ENCODE measurements at places on chromosomes 2 and 18.

DNA sequence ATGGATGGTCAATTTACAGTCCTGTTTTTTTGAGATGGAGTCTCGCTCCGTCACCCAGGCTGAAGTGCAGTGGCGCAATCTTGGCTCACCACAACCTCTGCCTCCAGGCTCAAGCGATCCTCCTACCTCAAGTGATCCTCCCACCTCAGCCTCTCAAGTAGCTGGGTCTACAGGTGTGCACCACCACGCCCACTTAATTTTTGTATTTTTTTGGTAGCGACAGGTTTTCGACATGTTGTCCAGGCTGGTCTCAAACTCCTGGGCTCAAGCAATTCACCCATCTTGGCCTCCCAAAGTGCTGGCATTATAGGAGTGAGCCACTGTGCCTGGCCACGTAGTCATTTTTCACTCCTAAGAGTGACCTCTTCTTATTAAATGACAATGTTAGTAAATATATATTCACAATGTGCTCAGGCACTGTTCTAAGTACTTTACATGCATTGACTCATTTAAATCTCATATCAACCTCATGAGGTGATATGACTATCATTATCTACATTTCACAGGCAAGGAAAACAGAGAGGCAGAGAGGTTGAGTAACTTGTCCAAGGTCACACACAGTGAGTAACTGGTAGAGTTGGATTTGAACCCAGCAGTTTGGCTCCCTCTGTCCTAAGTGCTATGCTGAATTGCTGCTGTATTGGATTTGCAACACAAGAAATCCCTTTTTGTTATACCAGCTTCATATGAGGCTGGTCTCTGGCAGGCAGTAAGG, 5.6 kb upstream of the DIS3L2 start:
- DNase-seq = no peak

DNA sequence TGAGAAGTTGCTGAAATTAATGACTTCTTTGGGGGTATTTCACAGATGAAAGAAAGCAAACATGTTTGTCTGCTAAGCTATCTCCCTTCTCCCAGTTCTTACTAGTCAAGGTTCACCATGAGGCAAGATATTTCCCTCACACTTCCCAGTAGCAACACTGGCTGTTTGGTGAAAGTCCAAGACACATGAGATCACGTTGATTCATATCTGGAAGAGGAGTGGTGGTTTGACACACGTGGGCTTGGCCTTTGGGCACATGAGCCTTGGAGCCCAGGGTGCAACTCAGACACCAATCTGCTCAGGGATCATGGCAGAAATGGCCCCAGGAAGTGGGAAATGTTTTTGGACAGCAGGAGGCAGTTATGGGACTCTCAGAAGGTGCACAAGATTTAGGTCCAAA, 66.1 kb upstream of the APCDD1 start:
- DNase-seq = no peak

DNA sequence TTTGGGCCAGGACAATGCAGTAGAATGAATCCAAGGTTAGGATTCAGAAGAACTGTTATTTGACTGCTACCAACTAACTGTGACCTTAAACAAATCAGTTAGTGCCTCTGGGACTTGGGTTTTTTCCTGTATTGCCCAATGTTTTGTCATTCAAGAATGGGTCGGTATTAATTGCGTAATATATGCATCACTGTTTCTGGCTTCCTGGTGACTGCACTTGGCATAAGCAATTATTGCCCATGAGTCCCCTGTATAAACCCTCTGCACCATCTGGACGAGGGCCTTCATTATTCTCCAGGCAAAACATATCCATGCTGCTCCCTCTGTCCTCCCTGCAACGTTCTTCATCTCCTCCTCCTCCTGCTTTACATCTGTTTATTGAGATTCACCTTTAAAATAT, 255.8 kb upstream of the LRRTM1 start:
- DNase-seq = no peak

- no peak for DNase-seq
Measured at GRCh38 chr2:239061824-239062570, 214.1 kb downstream of the TWIST2 start.

- peak; percentile 78 for DNase-seq
Measured at GRCh38 chr2:14288016-14288415, 344.5 kb upstream of the LRATD1 start.

DNA sequence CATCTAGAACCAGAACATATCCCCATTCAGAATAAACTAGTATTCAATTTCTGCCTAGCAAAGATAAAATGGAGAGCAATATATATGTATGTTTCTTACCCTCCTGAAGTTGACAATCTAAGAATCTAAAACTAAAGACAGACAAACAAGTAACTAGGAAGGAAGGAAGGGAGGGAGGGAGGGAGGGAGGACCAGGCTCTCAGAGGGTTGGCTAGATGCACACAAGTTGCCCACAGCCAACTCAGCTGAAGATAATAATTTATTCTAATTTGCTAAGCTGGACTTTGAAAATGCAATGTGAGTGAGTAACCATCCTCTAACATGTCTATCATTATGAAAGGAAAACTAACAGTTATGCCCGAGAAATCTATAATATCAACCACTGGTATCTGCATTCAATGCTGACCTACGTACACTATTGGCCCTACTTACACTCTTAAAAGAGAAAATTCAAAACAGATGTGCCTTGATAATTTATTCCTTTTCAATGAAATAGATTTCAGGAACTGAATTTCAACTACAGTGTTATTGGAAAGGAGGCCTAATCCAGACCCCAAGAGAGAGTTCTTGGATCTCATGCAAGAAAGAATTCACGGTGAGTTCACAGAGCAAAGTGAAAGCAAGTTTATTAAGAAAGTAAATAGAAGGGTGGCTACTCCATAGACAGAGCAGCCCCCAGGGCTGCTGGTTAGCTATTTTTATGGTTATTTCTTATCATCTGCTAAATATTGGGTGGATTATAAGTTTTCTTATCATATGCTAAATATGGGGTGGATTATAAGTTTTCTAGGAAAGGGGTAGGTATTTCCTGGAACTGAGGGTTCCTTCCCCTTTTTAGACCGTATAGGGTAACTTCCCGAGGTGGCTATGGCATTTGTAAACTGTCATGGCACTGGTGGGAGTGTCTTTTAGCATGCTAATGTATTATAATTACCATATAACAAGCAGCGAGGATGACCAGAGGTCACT, 288.5 kb upstream of the SLC39A10 start:
- DNase-seq = no peak

DNA sequence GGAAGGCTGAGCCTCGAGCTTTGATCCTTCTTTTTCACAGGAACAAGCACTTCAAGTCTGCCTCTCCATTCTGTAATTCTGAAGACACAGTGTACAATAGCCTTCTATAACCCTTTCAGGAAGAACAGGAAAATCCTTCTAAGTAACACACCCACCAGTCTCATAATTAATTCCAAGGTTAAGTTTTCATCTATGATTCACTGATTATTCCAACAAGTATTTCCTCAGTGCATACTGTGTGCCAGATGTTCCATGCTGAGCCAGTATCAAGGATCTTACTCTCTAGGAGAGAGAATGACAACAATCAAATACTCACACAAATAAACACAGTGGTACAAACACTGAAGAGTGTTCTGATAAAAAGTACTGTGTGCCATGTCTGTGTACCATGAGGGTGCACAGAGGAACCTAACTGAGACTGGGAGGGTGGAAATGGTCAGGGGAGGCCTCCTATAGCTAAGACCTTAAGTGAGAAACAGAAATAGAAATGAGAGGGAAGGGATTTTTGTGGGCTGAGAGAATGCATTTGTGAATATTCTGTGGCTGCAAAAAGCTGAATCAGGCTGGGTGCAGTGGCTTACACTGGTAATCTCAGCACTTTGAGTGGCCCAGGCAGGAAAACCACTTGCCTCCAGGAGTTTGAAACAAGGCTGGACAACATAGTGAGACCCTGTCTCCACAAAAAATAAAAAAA, 7.3 kb upstream of the MTLN start:
- DNase-seq = no peak

- DNase-seq = no peak
Measured at GRCh38 chr2:221606424-221606823, 34.3 kb upstream of the EPHA4 start.

- no peak for DNase-seq
Measured at GRCh38 chr2:187013058-187013457, 164.1 kb upstream of the ZSWIM2 start.

- no peak for DNase-seq
Measured at GRCh38 chr2:241081643-241082340, 20.3 kb downstream of the MTERF4 start.

DNA sequence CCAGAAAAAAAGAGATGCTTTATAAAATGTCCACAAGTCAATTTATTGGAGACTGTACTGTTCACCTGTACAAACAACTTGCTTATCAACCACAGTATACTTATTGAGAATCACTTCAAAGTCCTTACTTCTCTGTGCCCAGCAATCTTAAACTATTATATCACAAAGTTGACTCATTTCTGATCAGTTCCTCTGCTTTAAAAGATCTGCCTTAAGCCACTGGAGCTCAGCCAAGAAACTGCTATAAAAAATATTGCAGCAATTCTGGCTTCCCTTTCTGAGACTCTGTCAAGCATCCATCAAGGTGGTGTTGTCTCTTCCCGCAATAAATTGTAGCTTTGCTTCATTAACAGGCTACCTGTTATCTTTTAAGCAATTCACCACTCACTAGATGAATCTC, 375.2 kb upstream of the SPHKAP start:
- DNase-seq = no peak

GRCh38 chr2:7672685-7673071, 755.5 kb downstream of the RNF144A start:
- no peak for DNase-seq

DNA sequence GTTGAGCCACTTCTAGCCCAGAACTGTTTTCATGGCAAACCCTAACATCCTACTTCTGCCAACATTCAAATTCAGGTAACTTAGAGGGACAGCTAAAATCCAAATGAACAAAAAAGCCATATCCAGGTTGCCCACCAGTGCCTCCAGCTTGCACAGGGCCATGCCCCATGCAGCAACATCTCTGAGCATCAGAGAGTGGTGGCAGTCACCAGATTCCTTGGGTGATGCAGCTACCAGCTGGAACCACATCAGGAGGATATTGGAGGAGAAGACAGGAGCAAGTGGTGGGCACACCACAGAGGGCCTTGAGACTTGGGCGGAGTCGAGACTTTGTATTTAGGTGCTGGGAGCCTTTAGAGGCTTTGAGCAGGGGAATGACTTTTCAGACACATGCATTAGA, 50.5 kb downstream of the SDC1 start:
- no peak for DNase-seq

DNA sequence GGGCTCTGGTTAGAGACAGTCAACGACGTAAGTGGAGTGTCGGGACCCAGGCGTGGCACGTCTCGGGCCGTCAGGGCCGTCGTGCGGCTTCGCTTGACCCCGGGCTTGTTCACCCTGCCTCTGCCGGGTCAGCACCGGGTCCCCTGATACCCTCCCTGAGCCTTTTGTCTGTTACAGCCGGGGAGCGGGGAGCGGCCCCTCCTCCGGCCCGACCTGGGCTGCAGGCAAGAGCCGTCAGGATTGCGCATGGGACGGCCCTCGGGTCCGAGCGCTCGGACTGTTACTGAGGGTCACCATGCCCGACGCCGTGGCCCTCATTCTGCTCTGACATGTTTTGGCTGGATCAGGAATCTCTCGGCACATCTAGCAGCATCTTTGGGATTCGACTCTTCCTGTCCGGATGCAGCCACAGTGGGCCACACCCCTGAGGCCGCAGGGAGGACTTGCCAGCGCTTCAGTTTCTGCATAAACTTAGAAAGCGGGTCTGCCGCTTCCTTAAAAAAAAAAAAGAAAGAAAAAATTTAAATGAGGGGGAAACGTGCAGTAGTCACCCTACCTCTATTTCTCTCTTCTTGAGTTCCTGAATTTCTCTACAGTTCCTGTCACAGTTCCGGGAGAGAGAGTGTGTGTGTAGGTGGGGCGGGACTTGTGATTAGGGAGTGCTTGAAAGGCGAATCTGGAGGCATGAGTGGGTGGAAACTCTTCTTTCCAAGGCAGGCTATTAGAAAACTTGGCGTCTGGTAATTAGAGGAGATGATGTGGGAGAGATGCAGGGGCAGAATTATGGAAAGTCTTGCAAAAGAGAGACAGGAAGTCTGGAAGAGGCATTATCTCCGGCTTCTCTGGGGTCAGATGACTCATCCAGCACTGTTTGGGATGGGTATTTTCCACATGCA, 909 bp downstream of the TMEM87B start:
- DNase-seq = peak; percentile 64

DNA sequence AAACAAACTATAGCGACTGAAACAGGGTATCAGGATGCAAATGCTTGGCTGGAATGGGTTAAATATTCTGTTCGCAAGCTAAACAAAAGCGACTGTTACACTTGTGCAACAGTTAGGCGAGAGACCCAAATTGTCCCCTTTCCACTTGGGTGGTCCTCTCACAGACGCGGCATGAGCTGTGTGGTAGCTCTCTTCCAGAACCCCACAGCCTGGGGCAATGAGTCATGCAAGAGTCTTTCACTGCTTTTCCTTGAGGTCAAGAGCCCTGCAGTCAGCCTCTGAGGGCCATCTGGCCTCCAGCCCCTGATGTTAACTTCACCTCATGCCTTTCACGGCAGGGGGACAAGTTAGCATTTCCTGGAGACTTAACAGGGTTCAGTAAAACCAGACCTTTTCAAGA, 25.7 kb downstream of the SULT1C4 start:
- no peak for DNase-seq

GRCh38 chr2:133142087-133142486, 426.2 kb downstream of the NCKAP5 start:
- DNase-seq = no peak

GRCh38 chr2:149080971-149081370, 42.5 kb downstream of the LYPD6B start:
- DNase-seq = no peak

- DNase-seq = no peak
Measured at GRCh38 chr2:122390406-122390805, 635.0 kb downstream of the TSN start.

DNA sequence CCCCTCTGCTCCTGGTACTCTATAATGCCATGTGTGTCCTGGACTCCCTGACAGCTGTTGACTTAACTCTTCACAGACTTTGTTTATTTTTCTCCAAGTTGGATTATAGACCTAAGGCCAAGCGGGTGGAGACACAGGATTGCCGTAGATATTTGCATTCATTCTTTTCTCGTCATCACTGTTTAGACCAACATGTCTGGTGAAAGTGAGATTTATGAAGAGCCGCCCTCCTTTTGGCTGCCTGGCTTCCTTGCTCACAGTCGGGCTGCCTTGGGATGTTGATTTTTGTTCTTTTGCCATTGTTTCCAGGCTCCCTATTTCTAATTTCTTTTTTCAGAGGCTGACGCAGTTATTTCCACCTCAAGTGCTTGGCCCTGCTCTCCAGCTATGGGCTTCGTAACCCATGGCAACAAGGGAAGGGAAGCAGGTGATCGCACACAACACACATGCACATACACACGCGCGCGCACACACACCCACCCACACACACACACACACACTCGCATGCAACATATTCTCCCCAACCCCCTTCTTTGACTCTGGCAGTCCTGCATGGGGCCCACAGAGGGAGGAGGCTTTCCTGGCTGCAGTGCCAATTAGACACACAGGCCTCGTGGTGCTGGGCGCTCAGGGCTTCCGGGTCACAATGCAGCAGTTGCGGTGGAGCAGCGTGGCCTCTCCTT, 296.5 kb downstream of the MTX2 start:
- DNase-seq = no peak

- DNase-seq = no peak
Measured at GRCh38 chr2:188415754-188416083, 124.0 kb downstream of the GULP1 start.
